HepG2 (cell line): ENCODE measurements at places on chromosomes 11 and 22. TPM values are rescaled to one million over a fixed set of nuclear protein-coding genes. Genes with fewer than 3 reads are reported as not detected.

ZNF214 gene
- 1.9 and 2.6 TPM in 2 replicates for total RNA-seq

- H3K4me3 ChIP-seq: no peak overlapping the region
- H3K27ac ChIP-seq: no peak overlapping the region
- H3K4me1 ChIP-seq: peaks cover 28% of the 10 kb centered on the region
- H3K27me3 ChIP-seq: no peaks in the 10 kb centered on the region
- no peak for DNase-seq
These were observed 8.0 kb downstream of the CSTPP1 start for GRCh38 chr11:46944356-46945075.

CD3E gene
- not detected in 2 replicates for total RNA-seq

MTNR1B gene
- not detected in 2 replicates for total RNA-seq

- no peak overlapping the region for H3K4me3 ChIP-seq
- H3K27me3 ChIP-seq: no peaks in the 10 kb centered on the region
- H3K4me1 ChIP-seq: no peaks in the 10 kb centered on the region
- peak; percentile 46 for DNase-seq
- no peaks in the 10 kb centered on the region; the same call in 2 of the 3 replicates for H3K36me3 ChIP-seq
- no peak overlapping the region for H3K27ac ChIP-seq
These were observed 33.3 kb downstream of the KIAA1671 start for GRCh38 chr22:24985826-24986214.

DNA sequence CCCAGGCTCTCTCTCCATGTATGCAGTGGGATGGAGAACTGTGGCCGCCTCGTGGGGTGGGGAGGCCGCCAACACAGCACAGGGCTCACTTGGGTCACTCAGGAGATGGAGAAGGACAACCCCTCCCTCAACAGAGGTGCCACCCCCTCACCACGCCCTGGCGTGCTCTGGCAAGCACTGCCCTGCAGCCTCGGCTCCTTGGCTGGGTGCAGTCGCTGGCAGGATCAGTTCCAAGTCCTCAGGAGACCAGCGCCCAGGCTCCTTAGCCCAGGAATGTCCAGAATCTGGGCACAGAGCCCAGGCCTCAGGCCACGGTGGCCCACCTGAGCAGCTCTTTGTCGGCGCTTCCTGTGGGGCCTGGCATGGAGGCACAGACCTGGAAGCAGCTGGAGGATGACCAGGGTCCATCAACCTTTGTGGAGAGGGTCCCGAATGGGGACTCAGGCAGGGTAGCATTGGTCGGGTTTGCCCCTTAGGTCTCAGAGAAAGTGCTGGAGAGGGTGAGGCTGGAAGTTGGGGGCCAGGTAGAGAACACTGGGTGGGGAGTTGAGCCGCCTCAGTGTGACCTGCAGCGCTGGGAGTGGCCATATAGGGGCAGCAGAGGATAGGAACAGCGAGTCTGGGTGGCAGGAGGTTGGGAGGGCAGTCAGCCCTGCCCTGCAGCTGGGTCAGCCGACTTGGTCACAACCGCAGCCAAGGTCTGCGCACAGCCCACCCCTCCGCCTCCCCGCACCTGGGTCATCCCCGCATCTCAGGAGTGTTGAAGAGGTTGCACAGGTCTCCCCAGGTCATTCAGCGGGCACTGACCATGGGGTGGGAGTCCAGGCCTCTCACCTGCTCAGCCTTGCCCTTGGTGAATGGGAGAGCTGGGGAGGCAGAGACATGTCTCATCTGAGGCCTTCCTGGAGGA, 8.2 kb downstream of the SUSD2 start:
- no peaks in the 10 kb centered on the region for H3K36me3 ChIP-seq
- H3K27ac ChIP-seq: no peak overlapping the region
- H3K4me1 ChIP-seq: peaks cover 26% of the 10 kb centered on the region
- DNase-seq: peak; percentile 52

DNA sequence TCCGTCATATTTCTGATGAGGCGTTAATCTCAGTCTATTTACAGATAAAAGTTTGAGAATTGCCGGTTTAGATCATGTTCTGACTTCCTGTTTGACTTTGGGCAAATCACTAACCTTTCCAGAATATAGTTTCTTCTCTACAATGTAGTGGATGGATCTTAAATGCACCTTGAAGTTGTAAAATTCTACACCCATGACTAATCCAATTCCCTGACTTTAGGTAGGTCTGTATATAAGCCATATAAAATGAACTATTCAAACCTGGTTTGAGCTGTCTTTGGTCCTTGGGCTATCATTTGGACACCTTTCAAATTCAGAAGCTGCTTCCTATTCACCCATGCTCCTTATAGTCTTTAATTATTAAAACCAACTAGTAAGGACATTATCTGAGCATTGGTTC, 52.2 kb upstream of the BLID start:
- H3K36me3 ChIP-seq: no peaks in the 10 kb centered on the region
- DNase-seq: no peak
- no peaks in the 10 kb centered on the region for H3K27me3 ChIP-seq
- H3K27ac ChIP-seq: no peak overlapping the region

DNA sequence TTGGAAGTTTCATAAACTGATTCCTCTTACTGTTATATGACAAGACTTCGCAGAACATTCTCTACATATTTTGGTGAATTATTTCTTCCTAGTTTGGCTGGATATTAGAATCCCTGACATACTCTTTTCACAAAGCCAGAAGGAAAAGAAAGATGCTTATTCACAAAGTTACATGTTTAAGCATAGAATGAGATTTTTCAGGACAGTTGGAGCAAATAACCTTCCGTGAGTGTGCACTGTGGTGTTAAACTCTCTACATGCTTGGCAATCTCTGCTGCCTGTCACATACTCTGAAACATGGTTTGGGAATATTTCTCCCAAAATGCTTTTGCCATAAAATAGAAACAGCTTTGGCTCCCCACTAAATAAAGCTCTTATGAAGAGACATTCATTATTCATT, 230.0 kb upstream of the MTNR1B start:
- no peak for DNase-seq
- no peaks in the 10 kb centered on the region for H3K36me3 ChIP-seq
- no peaks in the 10 kb centered on the region for H3K27me3 ChIP-seq
- no peaks in the 10 kb centered on the region for H3K4me1 ChIP-seq
- no peak overlapping the region for H3K27ac ChIP-seq

- H3K4me3 ChIP-seq: no peak overlapping the region
- peaks cover 48% of the 10 kb centered on the region for H3K4me1 ChIP-seq
- no peak overlapping the region for H3K27ac ChIP-seq
These were observed 3.8 kb upstream of the CAPN5 start for GRCh38 chr11:77062924-77063323.

OR4A15 gene
- not detected in 2 replicates for total RNA-seq

DNA sequence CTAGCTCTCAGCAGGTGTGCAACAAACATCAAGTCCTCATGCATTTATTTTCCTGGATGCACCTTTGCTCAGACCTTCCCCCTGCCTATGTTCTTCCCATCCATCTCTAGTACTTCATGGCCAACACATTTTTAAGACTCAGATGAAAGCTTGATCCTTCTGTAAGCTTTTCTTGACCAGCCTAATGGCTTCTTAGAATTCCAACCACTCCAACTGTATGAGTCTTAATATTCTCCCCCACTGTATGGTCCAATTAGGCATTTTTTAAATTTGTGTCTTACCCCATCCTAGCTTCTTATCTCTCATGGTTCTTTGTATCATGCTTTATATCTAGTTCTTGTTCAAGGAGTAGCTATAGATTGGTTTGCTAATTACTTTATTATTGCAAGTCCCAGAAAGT, 44.8 kb downstream of the TENM4 start:
- no peaks in the 10 kb centered on the region for H3K4me1 ChIP-seq
- H3K4me3 ChIP-seq: no peak overlapping the region
- no peaks in the 10 kb centered on the region for H3K36me3 ChIP-seq

DNA sequence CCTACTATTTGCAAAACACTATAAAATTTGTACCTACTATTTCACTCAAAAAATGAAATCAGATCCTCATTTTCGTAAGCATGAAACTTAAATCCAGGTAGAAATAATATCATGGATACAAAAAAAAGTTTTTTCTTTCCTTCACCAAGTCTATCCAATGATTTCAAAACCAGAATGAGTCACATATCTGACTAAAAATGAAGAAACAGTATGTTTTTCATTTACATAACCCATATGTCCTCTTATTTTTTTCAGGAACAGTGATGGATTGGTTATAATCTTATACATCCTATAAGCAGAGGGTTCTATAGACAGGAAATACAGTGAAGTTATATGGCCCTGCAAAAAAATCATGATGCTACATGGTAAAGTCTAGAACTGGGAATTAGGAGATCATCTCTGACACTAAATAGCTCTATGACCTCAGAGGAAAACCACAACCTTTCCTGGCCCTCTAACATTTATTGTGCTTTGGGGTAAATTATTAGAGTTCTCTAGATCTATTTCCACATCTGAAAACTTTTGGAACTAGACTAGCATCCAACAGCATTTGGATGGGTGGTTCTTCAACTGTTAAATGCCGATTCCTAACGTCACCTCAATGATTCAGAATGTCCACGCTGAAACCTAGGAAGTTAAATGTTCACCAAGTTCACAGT, 10.9 kb downstream of the MTMR2 start:
- no peaks in the 10 kb centered on the region for H3K36me3 ChIP-seq
- no peaks in the 10 kb centered on the region for H3K27me3 ChIP-seq
- no peak overlapping the region for H3K27ac ChIP-seq
- no peak for DNase-seq
- no peak overlapping the region for H3K4me3 ChIP-seq

GRCh38 chr22:26330971-26331625, 98.0 kb upstream of the ASPHD2 start:
- no peaks in the 10 kb centered on the region for H3K4me1 ChIP-seq
- H3K36me3 ChIP-seq: no peaks in the 10 kb centered on the region
- peaks cover 33% of the 10 kb centered on the region for H3K27me3 ChIP-seq
- DNase-seq: peak; percentile 54
- H3K27ac ChIP-seq: no peak overlapping the region
